ENCODE measurements at places on chromosomes 5 and 9.

DNA sequence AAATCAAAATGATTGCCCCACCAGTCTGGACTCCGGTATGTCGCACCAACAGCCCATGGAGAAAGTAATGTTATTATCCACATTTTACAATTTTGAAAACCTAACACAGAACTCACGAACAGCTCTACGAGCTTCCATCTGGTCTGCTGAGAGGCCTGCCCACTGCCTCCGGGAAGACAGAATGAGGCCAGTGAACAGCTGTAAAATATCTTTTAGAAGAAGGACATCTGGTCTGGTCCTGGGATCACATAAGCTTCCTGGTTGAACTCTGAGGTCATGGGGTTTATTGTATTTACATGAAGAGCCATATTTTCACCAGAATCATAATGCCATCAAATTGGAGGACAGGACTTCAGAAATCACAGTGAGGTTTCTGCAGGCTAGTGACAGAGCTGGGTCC is 89.0 kb downstream of the FRMD3 start:
- no peak for DNase-seq

GRCh38 chr5:57299986-57300385 is 126.1 kb downstream of the GPBP1 start:
- no peak for DNase-seq

DNA sequence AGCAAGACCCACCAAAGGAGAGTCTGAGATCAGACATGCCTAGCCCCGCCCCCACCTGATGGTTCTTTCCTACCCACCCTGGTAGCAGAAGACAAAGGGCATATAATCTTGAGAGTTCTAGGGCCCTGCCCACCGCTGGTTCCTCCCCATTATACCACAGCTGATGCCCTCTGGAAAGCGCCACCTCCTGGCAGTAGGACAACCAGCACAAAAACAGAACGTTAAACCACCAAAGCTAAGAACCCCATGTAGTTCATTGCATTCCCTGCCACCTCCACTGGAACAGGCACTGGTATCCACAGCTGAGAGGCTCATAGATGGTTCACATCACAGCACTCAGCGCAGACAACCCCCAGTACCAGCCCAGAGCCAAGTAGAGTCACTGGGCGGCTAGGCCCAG is 81.2 kb upstream of the TRPC7 start:
- no peak for DNase-seq

GRCh38 chr9:136499071-136499934 is 16.5 kb upstream of the SEC16A start:
- DNase-seq = no peak

- no peak for DNase-seq
Measured at GRCh38 chr5:170480260-170480659, 23.6 kb upstream of the KCNIP1 start.

- no peak for DNase-seq
Measured at GRCh38 chr5:68683632-68684036, 410.2 kb upstream of the SLC30A5 start.

DNA sequence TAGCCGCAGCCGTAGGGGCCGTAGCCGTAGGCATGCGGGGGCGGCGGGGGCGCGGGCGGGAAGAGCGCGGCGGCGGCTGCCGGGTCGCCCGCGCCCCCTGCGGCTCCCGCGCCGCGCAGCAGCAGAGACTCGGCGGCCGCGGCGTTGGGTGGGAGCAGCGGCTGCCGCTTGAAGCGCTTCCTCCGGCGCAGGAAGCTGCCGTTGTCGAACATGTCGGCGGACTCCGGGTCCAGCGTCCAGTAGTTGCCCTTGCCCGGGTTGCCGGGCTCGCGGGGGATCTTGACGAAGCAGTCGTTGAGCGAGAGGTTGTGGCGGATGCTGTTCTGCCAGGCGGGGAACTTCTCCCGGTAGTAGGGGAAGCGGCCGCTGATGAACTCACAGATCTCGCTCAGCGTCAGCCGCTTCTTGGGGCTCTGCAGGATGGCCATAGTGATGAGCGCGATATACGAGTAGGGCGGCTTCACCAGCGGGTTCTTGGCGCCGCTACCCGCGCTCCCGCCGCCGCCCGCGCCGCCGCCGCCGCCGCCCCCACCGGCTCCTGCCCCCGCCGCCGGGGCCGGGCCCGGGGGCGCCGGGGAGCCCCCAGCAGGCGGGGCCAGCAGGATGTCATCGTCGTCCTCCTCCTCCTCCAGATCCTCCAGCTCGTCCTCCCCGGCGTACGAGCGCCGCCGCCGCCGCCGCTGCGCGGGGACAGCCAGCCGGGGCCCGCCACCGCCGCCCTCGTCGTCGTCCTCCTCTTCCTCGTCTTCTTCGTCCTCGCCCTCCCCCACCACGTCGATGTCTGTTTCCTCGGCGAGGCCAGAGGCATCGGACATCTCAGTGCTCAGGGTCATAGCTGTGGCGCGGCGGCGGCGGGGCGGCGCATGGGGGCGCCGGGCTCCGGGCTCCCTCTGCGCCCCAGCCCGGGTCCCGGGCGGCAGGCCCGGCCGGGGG is 781 bp downstream of the FOXD1 start:
- no peak for DNase-seq

- no peak for DNase-seq
Measured at GRCh38 chr9:130302785-130303612, 37.4 kb downstream of the HMCN2 start.

DNA sequence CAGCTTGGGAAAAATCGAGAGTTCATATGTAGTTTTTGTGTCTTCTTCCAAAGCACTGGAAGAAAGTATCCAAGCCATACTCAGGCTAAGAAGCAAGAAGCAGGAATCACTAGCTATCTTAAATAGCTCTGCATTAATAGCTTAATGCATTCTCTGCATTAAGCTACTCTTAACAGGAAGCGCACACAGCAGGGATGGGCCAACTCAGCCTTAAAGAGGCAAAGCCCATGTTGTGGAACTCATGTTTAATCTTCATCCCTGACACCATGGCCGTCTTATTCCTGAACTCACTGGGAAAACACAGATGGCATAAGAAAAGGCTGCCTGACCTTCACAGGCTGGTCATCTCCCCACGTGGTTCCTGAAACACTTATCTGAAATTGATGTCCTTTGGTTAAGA is 18.7 kb upstream of the ICE1 start:
- DNase-seq = no peak

DNA sequence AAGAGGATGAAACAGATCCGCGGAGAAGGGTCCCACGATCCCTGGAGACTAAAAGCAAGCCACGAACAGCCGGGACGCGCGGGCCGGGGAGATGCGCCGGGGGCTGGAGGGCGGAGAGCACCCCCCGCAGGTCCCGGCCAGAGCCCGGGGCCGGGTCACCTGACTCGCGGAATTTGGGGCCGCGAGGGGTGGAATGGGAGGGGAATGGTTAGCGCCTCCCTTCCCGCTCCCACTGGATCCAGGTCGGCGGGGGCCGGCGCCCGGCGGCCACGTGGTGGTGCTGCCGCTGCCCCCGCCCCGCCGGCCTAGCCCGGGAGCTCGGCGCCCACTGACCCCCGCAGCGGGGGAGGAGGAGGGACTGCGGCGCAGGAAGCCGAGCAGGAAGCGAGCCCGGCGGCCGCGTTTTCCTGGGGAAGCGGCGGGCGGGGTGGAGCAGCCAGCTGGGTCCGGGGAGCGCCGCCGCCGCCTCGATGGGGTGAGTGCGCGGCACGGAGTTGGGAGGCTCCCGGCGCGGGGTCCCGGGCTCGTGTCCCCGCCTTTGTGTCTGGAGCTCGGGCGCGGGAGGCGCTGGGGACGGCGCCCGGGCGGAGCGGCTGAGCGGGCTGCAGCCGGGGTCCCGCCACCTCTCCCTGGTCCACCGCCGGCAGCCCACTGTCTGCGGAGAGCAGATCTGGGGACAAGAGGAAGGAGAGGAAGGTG is at the start of gene RAI14:
Gene RAI14 (plus strand): TSS at position 328 of the 699 bp plus-strand sequence. CDS start 30,592 bp downstream, outside the sequence.
- no peak for DNase-seq

GRCh38 chr9:79140751-79141150 is 431.0 kb upstream of the TLE4 start:
- DNase-seq = no peak

DNA sequence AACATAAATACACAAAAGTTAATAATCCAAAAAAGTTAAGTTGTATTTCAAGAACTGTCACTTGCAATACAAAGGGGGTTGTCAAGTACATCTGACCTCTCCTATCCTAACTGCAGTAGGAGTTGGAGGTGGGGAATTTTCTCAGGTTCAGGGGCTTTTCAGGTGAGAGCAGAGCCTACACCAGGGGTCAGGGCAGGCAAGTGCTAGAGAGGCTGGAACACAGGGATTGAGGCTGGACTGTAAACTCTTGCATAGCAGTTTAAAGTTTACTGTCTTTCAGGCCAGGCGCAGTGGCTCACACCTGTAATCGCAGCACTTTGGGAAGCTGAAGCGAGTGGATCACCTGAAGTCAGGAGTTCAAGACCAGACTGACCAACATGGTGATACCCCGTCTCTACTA is 25.4 kb upstream of the RASGRF2 start:
- no peak for DNase-seq

DNA sequence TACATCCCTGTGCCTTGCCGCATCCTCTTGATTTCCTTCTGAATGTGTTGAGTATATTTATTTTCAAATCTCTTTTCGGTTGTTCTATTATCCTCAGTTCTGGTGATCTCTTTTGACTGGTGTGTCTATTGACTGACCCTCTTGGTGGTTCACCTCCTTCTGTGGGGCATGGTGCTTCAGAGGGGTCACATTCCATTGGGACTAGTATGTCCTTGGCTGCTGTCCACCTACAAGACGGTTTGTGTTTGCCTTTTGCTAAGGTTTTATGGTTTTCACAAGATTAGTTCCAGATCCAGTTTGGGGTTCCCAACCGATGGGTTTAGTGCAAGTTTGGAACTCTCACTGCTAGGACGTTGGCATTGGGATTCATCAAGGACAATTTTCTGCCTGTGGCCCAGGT is 66.6 kb downstream of the PHF2 start:
- no peak for DNase-seq

DNA sequence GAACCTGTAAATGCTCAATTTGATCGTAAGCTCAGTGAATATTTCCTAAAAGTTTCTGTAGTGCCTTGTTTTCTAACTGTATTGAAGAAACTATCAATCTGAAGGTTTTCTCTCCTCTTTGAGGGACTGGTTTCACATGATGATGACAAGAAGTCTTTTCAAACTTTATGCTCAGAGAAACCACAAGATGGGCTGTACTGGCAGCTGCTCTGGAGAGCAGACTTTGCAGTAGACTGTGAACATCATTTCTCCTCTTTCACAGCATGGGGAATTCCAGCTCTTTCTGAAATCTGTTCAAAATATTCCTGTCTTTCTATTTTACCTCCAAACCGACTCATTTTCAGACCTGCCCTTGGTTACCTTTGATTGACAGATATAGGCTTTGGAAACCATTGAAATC is 194.4 kb downstream of the IZUMO3 start:
- DNase-seq = no peak

- DNase-seq = no peak
Measured at GRCh38 chr9:125466411-125466810, 204.8 kb downstream of the GAPVD1 start.

- DNase-seq = no peak
Measured at GRCh38 chr5:56522960-56523359, 289.8 kb upstream of the ANKRD55 start.

DNA sequence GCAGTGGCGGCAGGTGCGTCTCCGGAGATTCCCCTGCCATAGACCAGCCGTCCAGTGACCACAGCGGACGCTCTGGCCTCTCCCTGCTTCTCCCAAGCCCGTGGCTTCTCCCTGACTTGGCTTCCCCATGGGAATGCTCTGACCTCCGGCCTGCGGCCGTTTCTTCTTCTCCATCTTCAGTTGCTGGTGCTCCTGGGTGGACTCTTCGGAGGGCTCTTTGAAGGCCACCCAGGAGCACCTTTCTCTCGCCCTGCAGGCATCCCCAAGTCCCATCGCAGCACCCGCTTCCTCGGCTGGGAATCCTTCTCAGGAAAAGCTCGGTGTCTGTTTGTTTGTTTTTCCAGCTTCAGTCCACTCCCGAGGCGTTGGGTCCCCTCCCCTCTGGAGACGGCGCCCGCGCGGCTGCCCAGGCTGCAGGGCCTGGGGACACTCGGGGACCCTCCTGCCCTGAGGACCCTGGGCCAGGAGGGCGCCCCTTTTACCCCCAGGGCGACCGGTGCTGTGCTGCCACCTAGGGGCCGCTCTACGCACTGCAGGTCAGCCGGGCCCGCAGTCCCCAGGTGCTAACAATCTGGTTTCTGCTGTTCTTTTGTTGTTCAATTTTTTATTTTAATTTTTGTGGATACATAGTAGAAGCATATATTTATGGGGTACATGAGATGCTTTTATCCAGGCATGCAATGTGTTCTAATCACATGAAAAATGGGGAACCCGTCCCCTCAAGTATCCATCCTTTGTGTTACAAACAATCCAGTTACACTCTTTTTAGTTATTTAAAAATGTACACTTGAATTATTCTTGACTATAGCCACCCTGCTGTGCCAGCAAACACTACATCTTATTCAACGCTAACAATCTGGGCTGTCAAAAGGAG is 197.9 kb upstream of the ADAMTS16 start:
- no peak for DNase-seq

GRCh38 chr9:17519761-17520160 is 59.1 kb upstream of the SH3GL2 start:
- DNase-seq = no peak

DNA sequence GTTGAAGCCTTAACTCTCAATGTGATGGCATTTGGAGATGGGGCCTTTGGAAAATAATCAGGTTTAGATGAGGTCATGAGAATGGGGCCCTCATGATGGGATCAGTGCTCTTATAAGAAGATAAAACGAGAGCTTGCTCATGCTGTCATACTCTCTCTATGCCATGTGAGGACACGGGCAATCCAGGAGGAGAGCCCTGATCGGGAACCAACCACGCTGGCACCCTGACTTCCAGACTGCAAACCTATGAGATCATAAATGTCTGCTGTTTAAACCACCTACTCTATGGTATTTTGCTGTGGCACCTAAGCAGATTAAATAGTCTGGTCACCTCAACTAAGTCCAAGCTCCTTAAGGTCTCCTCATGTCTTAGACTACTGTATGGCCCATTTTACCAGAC is 10.0 kb downstream of the HMGCS1 start:
- DNase-seq = no peak

DNA sequence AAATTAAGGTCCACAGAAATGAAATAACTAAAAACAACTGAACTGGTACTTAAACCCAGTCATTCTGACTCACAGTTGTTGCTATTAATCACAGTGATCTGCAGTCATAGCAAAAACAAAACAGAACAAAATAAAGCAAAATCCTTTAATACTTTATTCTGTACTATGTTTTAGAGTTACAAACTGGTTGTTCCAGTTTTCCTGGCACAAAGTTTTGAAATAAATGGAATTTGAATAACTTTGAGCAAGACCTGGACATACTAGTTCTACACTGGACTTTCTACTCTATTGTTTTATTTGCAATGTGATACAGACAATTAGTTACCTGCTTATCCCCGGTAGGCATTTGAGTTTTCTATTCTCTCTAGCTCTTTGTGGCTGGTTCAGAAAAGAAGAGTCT is 147.9 kb downstream of the DMRT2 start:
- no peak for DNase-seq

DNA sequence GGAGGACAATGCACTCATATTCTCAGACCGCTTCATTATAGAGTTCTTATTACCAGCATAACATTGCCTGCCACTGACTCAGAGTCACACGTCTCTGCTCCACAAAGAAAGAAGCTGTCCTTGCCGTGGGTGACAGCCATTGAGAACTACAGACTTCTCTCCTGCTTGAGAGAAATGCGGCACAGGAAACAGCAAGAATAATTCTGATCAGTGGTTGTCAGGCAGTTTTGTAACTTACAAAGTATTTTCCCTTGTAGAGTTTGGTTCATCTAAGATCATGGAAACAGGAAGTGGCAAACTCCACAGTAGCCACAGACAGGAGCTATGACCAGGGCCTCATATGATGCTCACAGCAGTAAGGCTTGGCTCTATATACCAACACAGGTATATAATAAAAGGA is 47.0 kb downstream of the KCNV2 start:
- DNase-seq = no peak

- peak; percentile 29 for DNase-seq
Measured at GRCh38 chr9:75265525-75265972, 177.2 kb downstream of the OSTF1 start.

Data from activated CD8-positive, alpha-beta memory T cell treated with anti-CD3 and anti-CD28 coated beads for 1 hour (primary cell).